Cerebellar nuclear complex (tissue), 1 donor: ENCODE measurements at places on chromosomes 13 and 19.

DNA sequence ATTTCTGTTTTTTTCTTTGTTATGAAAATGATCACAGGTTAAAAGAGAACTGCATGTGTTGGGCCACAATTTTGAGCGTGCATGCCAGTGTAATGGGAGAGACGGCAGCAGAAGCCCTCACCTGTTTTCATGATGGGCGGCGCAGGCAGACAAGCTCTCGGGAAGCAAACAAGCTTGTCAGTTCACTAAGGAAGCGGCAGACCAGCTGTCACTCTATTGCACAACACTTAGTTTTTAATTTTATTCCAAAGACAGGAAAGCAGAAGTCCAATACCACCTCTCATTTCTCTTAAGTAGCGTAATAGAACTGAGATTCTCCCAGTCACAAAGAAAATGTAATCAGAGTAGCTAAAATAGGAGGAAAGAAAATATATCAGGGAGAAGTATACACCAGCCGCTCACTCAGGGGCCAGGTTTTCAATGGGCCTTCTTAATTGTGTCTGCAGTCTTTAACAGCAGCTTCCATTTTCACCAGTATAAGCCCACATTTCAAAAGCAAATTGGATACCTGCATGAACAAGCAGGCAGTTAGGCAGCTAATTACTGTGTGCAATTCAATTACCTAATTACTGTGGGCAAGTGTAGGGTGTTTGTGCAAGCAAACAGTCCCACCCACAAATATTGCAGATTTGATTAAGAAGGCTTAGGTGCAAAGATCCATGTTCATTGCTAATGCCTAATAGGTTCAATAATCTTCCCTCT is 711.4 kb downstream of the DIAPH3 start:
- no peak for DNase-seq

DNA sequence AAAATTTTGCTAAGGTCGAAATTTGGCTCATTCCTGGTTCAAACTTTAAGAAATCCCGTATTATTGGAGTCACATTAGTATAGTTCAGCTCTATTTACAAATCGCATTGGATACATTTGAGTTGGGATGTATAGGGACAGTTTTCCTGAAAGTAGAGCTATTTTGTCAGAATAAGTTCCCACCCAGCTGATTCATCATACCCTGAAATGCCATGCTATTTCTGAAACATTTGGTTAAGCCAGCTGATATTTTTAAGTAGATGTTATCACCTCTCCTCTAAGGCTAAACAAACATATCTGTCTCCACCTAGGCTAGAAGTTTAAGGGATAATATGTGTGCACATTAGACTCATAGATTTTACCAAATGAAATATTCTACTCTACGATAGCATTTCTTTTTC is 226.2 kb upstream of the ARGLU1 start:
- no peak for DNase-seq

DNA sequence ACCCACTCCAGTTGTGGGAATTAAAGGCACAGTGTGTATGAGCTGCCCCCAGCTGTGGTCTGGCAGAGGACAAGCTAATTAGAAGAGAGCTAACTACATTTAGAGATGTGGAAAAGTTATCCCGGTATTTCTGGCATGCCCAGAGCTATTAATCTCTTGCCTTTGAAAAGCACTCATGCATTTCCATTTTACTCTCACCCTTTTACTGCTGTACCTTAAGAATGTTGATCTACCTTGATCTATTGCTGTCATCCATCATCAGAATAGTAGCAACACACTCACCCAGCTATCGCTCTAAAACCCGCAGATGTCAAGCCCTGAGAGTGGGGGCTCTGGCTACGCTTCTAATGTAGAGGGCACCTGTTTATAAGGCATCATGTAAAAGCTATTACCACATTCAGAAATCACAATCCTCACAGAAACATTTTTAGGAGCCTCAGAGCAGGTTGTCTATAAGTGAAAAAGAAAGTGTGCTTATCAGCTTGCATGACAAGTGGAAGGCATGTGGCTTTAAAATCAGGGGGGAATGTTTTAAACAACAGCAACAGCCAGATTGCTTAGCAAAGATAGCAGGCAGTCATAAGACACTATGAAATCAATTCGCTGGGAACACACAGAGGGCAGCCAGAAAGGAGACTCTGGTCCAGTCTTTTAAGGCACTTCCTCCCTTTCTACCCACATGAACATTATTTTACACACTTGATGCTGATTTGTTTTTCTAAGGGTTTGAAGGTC is 224.2 kb upstream of the IRS2 start:
- DNase-seq, result no peak

GRCh38 chr13:20721454-20722357 is 18.2 kb downstream of the IL17D start:
- no peak for DNase-seq

DNA sequence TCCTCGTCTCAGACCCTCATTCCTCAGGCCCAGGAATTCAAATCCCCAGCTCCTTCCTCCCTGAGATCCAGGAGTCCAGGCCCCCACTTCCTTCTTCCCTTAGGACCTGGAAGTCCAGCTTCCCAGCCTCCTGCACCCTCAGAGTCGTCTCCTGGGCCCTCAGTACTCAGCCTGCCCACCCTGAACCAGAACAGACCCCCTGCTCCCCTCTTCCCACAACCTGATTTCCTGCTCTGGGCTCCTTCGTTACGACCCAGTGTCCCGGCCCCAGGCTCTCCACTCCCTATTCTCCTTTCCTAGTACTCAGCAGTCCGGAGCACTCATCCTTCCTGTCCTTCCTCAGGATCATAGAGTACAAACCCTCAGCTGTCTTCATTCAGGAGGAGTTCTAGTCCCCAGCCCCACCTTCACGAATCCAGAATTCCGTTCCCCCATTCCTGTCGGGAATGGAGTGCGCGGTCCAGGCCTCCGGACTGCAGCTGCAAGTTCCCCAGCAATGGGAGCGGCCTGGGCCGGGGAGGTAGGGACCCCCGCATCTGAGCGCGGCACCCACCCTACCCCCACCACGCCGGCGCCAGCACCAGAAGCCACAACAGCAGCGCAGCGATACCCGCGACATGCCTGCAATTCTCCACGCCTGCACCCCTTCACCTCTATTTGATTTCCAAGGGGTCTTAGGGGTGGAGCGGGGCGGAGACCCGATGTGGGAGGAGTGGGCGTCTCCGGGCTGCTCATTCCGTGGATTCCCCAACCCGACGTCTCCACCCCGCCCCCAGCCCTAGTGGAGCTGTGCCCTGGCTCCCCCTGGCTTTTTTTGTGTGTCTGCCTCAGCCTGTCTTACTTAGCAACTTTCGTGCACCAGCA is 12.7 kb downstream of the EGLN2 start:
- DNase-seq, result no peak
